ENCODE measurements at places on chromosomes 4 and X. TPM values are rescaled to one million over a fixed set of nuclear protein-coding genes. Genes with fewer than 3 reads are reported as not detected.
A peak's percentile ranks its signal among the peaks of the same experiment; 100 is the strongest.

The CMC4 gene
- total RNA-seq: 4.6 TPM

The GRID2 gene
- total RNA-seq: not detected

The DUX4 gene
- total RNA-seq: not detected

The ARHGAP6 gene
- total RNA-seq: 0.89 TPM

The CSAG2 gene
- total RNA-seq: not detected

- H3K4me3 ChIP-seq: no peak within 1 kb of the TSS
- no peaks in the 10 kb centered on the region for H3K4me1 ChIP-seq
- no peaks in the 10 kb centered on the region for H3K36me3 ChIP-seq
- no peaks in the 10 kb centered on the region for H3K27me3 ChIP-seq
- H3K27ac ChIP-seq: no peak within 1 kb of the TSS
Measured at GRCh38 chrX:78327370-78328086, at the start of gene CYSLTR1. CYSLTR1 (minus strand) TSS chrX:78327611; CDS start chrX:78273746, 53,865 bp downstream.

DNA sequence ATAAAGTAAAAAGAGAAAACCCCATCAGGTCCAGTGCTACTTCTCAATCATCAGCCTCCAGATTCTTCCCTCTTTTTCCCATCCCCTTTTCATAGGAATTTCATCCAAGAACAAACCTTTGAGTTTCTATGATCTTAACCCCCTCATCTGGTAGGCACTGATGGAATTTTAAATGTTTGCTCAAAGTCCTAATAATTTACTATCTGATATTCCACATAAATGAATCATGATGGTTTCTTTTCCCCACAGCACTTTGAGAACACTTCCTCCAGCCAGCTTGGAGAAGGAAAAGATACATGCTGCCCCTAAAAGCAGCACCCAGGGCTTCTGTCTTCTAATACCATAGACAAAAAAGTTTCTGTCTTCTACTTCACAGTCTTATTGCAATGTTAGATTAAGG lies 19.4 kb upstream of the KLHL8 start:
- DNase-seq: peak; percentile 32
- peaks cover 43% of the 10 kb centered on the region for H3K4me1 ChIP-seq
- peak overlapping the region; percentile 44 for H3K4me3 ChIP-seq
- peak overlapping the region; percentile 50 for H3K27ac ChIP-seq
- H3K36me3 ChIP-seq: peaks cover 18% of the 10 kb centered on the region

- H3K4me3 ChIP-seq: no peak overlapping the region
- no peak overlapping the region for H3K27ac ChIP-seq
- no peaks in the 10 kb centered on the region for H3K36me3 ChIP-seq
- H3K27me3 ChIP-seq: peaks cover 5% of the 10 kb centered on the region
Measured at GRCh38 chrX:102708900-102709299, 3.3 kb upstream of the GPRASP2 start.

DNA sequence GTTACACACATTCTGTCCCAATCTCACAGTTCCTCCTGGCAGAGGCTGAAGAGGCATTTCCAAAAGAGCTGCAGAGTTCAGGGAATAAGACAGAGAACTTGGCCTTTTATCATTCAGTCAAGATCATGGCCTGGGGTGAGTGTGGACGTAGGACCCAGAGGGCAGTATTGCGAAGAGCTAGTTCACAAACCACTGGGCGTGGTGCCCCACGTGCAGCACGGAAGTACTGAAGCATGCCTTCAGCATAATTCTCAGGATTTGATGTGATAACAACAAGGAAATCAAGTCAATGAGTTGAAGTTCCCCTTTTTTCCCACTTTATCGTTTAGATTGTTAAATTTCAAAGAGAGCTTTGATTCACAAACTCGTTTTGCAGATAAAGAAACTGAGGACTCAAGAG lies 117.7 kb downstream of the RELL1 start:
- peaks cover 8% of the 10 kb centered on the region for H3K27me3 ChIP-seq
- no peak overlapping the region for H3K4me3 ChIP-seq
- no peak overlapping the region for H3K27ac ChIP-seq

GRCh38 chrX:51743179-51743957 lies at the start of gene GSPT2:
GSPT2 (plus strand) TSS chrX:51743442; CDS start chrX:51743627, 185 bp downstream.
- peaks cover 15% of the 10 kb centered on the region for H3K36me3 ChIP-seq
- peak within 1 kb of the TSS; percentile 82 for H3K27ac ChIP-seq
- peaks cover 23% of the 10 kb centered on the region for H3K4me1 ChIP-seq
- DNase-seq: peak; percentile 46
- peaks cover 3% of the 10 kb centered on the region for H3K27me3 ChIP-seq

GRCh38 chrX:43552156-43552555 lies 103.9 kb upstream of the MAOA start:
- H3K4me3 ChIP-seq: no peak overlapping the region
- no peak overlapping the region for H3K27ac ChIP-seq
- H3K36me3 ChIP-seq: no peaks in the 10 kb centered on the region
- H3K4me1 ChIP-seq: no peaks in the 10 kb centered on the region
- DNase-seq: no peak
- peaks cover 2% of the 10 kb centered on the region for H3K27me3 ChIP-seq

GRCh38 chr4:155765149-155765548 lies 6.3 kb downstream of the GUCY1B1 start:
- H3K27me3 ChIP-seq: no peaks in the 10 kb centered on the region
- no peak for DNase-seq
- H3K4me3 ChIP-seq: no peak overlapping the region
- H3K4me1 ChIP-seq: no peaks in the 10 kb centered on the region
- H3K27ac ChIP-seq: no peak overlapping the region
- no peaks in the 10 kb centered on the region for H3K36me3 ChIP-seq

DNA sequence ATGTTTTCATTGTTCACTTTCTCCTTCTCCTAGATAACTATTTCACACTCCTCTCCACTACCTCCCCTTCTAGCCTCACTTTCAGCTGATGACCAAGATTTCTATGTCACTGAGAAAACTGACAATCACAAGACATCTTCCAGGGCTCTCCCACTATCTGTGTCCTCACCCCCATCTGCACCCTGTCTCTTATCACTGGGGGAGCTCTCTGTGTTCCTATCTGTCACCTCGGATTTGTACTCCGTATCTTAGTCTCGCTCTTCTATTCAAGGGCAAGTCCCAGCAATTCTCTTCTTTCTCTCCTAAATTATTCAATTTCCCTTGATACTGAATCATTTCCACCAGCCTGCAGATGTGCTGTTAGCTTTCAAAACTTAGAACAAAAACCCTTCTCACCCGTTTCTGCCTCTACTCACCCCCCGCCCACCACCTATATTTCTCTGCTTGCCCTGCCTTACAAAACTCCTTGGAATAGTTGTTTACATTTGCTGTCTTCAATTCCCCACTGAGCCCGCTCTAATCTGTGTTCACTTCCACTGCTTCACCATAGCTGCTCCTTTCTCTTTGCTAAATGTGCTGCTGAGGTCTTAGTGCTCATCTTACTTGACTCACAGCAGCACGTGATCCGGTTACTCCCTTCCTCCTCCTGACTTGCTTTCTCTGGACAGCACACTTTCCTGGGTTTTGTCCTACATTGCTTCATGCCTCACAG lies 293.2 kb downstream of the UNC5C start:
- H3K4me3 ChIP-seq: no peak overlapping the region
- H3K36me3 ChIP-seq: no peaks in the 10 kb centered on the region
- H3K27me3 ChIP-seq: no peaks in the 10 kb centered on the region
- H3K27ac ChIP-seq: no peak overlapping the region
- no peak for DNase-seq

GRCh38 chr4:85751866-85752265 lies 276.9 kb downstream of the ARHGAP24 start:
- H3K4me1 ChIP-seq: peaks cover 14% of the 10 kb centered on the region
- H3K4me3 ChIP-seq: no peak overlapping the region
- H3K27ac ChIP-seq: no peak overlapping the region
- DNase-seq: no peak

DNA sequence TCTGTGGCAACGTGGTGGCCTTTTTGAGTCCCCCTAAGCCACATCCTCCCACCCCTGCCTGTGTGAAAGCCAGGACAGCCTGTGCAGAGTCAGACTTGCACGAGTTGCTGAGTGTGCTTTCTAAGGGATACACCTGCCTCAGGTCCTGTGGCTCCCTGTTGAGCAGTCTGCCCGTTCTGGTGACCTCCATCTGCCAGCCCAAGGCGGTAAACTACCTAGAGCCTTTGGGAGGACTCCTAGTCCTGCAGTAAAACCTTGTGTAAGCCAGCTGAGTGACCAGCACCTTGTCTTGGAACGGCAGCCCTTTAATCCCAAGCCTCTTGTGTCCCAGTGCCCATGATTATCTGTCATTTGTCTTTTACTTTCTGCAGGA lies 69.3 kb downstream of the NBDY start:
- no peaks in the 10 kb centered on the region for H3K36me3 ChIP-seq
- no peaks in the 10 kb centered on the region for H3K27me3 ChIP-seq
- H3K4me3 ChIP-seq: no peak overlapping the region
- DNase-seq: no peak
- peaks cover 3% of the 10 kb centered on the region for H3K4me1 ChIP-seq

- H3K27ac ChIP-seq: no peak overlapping the region
- no peaks in the 10 kb centered on the region for H3K4me1 ChIP-seq
- no peaks in the 10 kb centered on the region for H3K36me3 ChIP-seq
- no peak overlapping the region for H3K4me3 ChIP-seq
- H3K27me3 ChIP-seq: peaks cover 29% of the 10 kb centered on the region
Measured at GRCh38 chrX:1167466-1167865, 45.0 kb downstream of the CRLF2 start.

Measured in HFFc6 (cell line).